Umbilical cord (tissue), 2 donors: ENCODE measurements at places on chromosomes 6 and 20. TPM values are rescaled to one million over a fixed set of nuclear protein-coding genes. Genes with fewer than 3 reads are reported as not detected.

DNA sequence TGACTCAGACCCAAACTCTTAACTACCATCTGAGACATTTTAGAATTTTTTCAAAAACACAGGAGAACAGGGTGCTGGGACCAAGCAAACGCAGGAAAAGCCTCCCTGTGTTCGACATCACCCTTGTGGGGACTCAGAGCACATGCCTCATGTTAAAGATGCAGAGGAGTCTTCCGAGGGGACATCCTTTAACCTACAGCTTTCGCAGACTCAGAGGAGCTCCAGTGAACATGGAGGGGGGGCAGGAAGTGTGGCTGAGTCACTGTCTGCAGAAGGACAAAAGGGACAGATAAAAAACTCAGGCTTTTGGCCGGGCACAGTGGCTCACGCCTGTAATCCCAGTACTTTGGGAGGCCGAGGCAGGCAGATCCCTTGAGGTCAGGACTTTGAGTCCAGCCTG lies 15.1 kb downstream of the BMP7 start:
- no peak for DNase-seq

DNA sequence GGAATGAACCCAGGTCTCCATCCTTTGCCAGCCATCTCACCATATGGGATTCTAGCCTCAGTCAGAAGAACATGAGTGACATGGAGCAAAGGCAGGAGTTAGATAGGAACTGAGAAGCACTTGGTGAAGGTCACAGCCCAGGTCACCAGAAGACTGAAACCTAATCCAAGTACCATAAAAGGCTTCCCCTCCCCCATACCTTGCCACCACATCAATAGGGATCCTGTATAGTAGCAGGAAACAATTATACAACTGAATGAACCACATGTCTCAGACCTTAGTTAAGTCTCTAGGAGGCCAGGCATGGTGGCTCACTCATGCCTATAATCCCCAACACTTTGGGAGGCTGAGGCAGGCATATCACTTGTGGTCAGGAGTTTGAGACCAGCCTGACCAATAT lies 49.6 kb downstream of the KIZ start:
- no peak for DNase-seq

- peak; percentile 62 for DNase-seq
These were observed 45.2 kb downstream of the THEMIS start for GRCh38 chr6:127855542-127856159.

Gene TRERF1
- total RNA-seq: 4.8 TPM

DNA sequence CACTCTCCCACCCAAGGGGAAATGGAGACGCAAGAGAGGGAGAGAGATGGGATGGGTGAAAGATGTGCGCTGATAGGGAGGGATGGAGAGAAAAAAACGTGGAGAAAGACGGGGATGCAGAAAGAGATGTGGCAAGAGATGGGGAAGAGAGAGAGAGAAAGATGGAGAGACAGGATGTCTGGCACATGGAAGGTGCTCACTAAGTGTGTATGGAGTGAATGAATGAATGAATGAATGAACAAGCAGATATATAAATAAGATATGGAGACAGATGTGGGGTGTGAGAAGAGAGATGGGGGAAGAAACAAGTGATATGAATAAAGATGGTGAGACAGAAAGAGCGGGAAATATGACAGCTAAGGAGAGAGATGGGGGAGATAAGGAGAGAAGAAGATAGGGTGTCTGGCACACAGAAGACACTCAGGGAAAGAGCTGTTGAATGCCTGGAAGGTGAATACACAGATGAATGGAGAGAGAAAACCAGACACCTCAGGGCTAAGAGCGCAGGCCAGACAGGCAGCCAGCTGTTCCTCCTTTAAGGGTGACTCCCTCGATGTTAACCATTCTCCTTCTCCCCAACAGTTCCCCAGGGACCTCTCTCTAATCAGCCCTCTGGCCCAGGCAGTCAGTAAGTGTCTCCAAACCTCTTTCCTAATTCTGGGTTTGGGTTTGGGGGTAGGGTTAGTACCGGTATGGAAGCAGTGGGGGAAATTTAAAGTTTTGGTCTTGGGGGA lies 754 bp downstream of the TNF start:
- DNase-seq: no peak

- DNase-seq: no peak
These were observed 1288.6 kb upstream of the CITED2 start for GRCh38 chr6:140663094-140663493.

GRCh38 chr20:61307686-61308476 lies 55.8 kb downstream of the CDH4 start:
- no peak for DNase-seq

DNA sequence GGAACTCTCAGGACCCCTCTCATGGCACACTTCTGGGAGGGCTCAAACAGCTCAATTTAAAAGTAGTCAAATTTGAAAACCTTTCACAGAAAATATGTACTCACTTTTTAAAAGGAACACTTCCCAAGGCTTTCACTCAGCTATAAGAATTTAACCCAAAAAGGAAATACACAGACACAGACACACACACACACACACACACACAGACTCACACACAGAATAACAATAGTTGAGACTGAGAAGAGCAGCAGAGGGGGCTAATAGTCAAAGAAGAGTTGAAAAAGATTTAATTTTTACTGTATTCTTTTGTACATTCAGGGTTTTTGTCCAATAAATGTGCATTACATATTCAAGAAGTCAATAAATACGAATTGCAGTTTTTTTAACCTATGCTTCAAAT lies 211.4 kb downstream of the HACE1 start:
- no peak for DNase-seq

DNA sequence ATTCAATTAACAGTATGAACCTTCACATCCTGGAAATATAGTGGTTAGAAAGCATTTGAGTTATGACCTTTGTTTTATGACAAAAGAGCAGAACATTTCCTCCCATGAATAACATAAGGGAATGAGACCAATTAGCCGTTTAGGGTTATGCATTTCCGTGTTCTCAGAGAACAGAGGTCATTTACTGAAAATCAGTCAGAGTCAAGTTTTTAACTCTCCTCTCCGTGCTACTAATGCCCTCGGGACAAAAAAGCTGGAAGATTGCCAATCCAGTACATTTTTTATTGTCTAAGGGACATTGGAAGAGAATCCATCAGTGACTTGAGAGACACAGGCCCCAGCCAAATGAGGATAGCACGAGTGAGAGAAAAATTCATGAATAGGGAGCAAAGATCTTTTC lies 632.7 kb downstream of the RFPL4B start:
- peak; percentile 51 for DNase-seq

Gene RAET1L
- not detected for total RNA-seq

DNA sequence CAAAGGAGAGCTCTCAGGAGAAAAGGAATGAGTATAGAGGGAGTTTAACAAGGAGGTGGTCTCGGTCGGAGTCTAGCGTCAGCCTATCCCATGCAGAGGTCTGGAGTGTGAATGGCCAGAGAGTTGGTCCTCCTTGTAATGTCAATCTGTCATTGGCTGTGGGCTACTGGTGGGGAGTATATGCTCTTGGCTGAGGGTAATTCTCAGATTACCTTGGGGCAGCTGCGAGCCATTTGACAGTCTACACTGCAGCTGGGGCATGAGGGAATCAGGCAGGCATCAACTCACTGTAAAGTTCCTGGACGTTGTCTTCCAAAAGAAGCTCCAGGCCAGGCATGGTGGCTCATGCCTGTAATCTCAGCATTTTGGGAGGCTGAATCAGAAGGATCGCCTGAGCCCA lies 48.1 kb downstream of the EBF4 start:
- DNase-seq: no peak
